ENCODE measurements at places on chromosomes 3 and 15. TPM values are rescaled to one million over a fixed set of nuclear protein-coding genes. Genes with fewer than 3 reads are reported as not detected.

GRCh38 chr15:71218272-71218805, 103.1 kb downstream of the THSD4 start:
- no peak for DNase-seq

GRCh38 chr3:45120359-45121158, 25.6 kb downstream of the CDCP1 start:
- DNase-seq: no peak

DNA sequence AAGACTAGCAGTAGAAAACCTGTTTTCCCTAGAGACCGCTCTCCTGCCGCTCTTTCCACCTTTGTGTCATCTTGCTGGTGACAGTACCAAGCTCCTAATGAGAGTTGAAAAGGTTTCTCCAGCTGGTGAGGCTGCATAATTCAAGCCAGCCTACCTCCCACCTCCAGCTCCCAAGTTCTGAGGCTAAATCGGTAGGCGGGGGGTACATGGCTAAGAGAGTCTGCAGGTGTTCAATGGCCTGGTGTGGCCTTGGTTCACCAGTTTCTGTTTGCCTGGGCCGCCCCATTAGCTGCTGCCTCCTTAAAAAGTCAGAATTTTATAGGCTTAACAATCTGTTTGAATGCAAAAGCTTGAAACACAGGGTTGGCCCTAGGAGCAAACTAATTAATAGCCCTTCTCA, 262.8 kb downstream of the SLCO3A1 start:
- no peak for DNase-seq

- no peak for DNase-seq
These were observed 34.8 kb upstream of the PFN2 start for GRCh38 chr3:150005243-150006112.

DNA sequence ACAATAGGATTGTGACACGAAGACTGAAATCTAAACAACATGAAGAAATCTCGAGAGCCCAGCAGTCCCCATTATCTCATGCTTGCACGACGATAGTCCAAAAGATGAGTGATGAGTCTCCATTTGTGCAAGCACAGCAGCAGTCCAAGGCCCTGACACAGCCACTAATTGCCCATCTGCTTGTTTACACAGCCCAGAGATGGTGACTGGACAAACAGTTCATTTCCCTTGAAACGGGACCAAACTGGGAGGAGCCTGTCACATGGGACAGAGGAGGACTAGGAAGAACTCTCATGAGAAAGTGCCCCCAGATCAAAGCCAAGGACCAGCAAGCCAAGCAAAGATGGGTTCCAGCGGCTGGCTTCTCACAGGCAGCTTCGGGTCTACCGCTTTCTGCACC, 121.0 kb downstream of the GREM1 start:
- peak; percentile 72 for DNase-seq

The SEC22C gene
- total RNA-seq: 42.4 TPM

DNA sequence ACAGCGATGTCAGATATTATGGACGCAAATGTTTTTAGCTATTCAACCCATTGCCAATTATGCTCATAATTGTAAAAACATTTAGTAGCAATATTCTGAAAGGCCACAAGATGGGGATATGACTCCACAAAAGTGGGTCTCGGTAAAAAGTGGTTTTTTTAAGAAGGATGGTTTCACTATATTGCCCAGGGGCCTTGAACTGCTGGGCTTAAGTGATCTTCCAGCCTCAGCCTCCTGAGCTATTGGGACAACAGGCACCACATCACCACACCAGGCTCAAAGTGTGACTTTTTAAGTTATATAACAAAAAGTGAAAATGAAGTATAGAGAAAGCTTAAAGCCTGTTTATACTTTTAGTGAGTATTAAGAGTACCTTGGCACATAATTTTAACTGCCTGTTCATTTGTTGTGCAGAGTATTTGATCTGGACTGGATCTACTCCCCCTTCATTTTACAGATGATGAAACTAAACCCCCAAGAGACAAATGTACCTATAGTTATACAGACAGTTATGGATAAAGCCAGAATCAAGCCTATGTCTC, 9.4 kb downstream of the NAA50 start:
- DNase-seq: peak; percentile 65

DNA sequence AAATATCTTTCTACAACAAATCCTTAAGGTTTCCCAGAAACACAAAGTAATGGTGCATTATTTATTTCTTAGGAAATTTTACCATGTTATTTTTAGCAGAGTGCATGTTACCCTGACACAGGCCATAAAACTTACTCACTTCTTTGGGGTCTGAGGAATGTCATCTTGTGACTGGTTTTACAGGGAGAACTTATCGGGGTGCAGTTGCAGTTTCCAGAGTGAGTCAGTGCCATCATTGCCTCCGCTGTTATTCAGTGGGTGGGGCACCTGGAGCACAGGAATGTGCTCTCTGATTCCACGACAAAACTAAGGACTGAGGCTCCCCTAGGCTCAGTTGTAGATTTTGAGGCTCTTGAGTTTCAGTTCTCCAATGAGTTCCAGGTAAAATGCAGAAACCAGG, 11.1 kb upstream of the GREM1 start:
- peak; percentile 68 for DNase-seq

The TRAT1 gene
- not detected for total RNA-seq

All from myocyte (in vitro differentiated cells).